IMR-90 (cell line): ENCODE measurements at places on chromosomes 4 and X. TPM values are rescaled to one million over a fixed set of nuclear protein-coding genes. Genes with fewer than 3 reads are reported as not detected.

DNA sequence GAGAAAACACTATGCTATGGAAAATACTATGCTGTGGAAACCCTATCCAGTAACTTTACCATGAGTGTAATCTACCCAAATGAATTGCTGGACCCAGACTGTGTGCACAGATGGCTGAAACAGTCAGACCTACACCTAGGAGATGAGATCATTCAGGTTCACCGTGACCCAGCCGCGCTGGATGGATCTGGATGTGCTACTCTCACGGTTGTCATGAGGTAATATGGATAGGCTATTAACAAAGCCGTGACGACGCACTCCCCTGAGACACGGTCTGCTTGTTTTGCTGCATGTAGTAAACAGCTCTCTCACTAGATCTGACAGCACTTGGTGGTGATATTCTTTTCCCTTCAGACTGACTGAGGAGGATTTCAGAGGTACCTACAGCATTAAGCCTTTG, 832.5 kb upstream of the GRID2 start:
- no peak for DNase-seq

GRCh38 chr4:94701631-94702300, 56.0 kb upstream of the BMPR1B start:
- no peak for DNase-seq

The FBXW7 gene
- 27.4 and 64.7 TPM in 2 replicates for total RNA-seq

- DNase-seq: no peak
These were observed 17.8 kb downstream of the ZCCHC4 start for GRCh38 chr4:25330335-25330734.

GRCh38 chr4:114025176-114025777, 45.8 kb upstream of the ARSJ start:
- DNase-seq: no peak
